ENCODE measurements at places on chromosomes 4 and X.

GRCh38 chr4:25783126-25783525 is 79.7 kb downstream of the SEL1L3 start:
- DNase-seq: no peak

DNA sequence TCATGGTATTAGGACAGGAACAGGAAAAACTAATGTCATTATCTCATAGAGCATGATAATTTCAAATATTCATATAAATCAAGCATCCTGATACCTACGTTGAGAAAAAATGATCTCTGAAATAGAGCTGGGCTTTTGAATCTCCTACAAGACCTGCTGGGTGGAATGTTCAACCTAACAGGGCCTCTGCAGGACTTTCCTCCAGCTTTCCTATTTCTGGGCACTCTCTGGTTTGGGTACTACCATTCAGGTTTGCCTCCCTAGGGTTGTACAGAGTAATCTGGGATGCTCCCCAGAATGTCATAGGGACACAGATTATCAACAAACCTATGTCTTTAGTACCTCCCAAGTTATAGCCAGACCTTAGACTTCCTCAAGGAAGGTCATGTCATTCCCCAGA is 108.9 kb downstream of the CDS1 start:
- DNase-seq: no peak

GRCh38 chr4:114149-114548 is 10.2 kb upstream of the ZNF718 start:
- DNase-seq: no peak

DNA sequence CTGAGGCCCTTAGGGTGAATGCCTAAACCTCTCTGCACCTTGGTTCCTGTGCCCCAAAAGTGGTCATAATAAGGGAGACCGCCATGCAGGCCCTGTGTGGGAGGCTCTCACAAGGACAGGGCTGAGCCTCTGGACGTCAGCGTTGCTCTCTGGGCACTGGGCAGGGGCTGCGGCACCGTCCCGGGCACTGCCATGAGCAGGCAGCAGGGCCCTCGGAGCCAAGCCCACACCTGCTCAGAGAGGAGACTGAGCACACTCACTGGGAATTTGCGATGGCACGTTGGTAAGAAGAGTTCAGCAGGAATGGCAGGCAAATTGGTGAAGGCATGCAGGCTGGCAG is 123.4 kb downstream of the HMX1 start:
- DNase-seq: no peak

DNA sequence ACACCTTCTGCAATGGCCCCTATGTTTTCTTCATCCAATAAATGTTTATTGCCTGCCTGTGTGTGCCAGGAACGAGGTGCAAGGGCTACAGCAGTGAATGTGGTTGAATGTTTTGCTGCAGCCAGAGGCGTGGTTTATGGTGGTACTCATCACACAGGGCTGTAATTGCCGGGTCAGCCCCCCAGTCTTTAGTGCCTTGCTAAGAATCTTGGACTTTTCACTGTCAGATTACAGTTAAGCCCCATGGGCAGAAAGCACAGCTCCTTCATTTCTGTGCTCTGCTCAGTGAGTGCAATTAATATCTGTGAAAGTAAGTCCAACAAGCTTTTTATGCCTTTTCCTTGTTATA is 67.8 kb downstream of the TAPT1 start:
- DNase-seq: no peak

- DNase-seq: no peak
Measured at GRCh38 chrX:3787856-3788255, 74.4 kb upstream of the PRKX start.

DNA sequence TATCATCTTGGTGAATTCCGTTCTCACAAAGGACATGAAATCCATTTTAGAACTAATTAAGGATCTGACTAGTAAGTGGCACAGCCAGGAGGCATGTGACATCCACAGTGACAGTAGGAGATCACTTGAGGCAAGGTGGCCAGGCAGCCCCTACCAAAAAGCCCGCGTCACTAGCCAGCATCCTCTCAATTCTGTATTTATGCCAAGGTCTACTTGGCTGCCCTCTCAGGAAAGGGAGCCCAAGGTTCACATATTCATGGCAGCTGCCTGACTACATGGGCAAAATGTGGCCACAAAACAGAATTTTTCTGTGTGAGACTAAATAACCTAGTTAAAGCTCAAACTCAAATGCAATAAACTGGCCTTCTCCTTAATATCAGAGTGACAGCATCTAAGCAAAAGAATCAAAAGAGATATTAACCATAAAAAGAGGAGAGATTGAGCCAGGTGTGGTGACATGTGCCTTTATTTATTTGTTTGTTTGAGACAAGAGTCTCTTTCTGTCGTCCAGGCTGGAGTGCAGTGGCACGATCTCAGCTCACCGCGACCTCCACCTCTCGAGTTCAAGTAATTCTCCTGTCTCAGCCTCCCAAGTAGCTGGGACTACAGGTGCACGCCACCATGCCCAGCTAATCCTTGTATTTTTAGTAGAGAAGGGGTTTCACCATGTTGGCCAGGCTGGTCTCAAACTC is 51.5 kb downstream of the SLC9A7 start:
- DNase-seq: no peak

- DNase-seq: no peak
Measured at GRCh38 chrX:143231492-143231891, 205.8 kb downstream of the SPANXN4 start.

GRCh38 chr4:5842456-5842855 is 50.4 kb downstream of the CRMP1 start:
- no peak for DNase-seq

DNA sequence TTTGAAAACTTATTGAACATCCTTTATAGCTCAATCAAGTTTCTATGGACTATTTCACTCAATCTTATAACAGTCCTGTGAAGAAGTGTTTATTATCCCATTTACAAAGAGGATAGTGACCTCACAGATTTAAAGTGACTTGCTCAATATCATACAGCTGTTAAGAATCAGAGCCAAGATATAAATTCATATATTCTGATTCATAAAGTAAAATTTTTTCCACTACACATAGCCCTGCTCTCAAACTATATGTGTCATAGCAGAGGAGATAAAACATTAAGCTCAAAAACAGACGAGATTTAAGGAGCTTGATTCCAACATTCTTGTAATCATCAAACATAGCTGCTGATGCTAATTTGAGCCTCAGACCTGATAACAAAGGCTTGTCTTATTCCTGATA is 226.8 kb downstream of the CAMK2D start:
- DNase-seq: no peak

DNA sequence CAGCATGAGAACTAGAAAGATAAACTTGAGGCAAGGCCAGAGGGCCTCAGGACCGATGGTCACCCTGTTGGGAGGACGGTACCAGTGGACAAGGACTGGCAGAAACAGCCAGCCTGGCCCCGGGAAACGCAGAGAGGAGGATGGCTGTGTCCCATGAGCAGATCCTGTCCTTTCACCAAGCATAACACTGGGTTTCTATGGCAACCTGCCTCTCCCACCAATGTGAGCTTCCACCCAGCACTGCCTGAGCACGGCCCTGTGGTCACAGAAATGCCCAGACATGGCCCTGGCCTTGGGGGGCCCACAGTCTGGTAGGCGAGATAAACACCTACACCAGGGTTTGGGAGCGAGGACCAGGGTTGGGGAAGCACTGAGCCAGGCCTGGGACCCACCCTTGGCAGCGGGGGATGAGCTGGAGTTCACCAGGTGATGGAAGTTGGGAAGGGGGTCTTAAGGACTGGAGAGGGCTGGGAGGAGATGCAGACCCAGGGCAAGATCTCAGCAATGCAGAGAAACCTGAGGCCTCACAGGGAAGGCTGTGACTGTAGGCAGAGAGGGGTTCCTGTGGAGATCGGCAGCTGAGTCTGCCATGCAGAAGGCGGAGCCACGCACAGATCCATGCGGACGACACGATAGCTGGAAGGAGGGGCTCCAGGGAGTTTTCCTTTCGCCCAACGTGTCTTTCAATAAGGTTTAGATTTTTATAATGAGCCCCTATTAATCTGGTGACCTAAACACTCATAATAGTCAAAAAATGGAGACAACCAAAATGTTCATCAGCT is 32.7 kb upstream of the CRMP1 start:
- DNase-seq: no peak

GRCh38 chr4:31787701-31788100 is 1067.5 kb downstream of the PCDH7 start:
- no peak for DNase-seq

- no peak for DNase-seq
Measured at GRCh38 chrX:21778236-21778635, 20.3 kb upstream of the SMPX start.

- DNase-seq: no peak
Measured at GRCh38 chr4:188624370-188624769, 485.1 kb downstream of the TRIML1 start.

DNA sequence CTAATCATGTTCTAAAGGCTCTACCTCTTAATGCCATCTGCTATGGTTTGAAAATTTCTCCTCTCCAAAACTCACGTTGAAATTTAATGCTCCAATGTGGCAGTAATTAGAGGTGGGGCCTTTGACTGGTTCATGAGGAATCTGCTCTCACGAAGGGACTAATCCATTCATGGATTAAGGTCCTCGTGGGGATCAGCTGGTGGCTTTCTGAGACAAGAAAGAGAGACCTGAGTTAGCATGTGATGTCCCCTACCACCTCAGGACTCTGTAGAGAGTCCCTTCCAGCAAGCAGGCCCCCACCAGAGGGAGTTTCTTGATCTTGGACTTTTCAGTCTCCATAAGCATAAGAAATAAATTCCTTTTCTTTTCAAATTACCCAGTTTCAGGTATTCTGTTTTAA is 65.3 kb downstream of the WDFY3 start:
- no peak for DNase-seq

DNA sequence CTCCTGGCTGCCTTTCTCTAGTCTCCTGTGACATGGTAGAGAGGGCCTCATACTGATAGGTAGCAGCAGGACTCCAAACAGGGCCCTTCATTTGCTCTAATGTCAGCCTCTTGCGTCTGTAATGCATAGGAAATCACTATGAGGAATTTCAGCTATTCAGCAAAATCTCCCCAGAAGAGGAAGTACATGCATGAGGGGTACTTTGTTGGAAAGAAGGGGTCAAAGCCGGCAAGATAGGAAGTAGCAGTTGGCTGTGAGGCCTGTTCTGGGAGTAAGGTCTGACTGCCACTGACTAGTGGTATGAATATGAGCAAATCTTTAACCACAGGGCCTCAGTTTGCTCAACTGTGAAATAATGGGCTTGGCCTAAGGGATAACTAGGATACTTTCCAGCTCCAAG is 283.2 kb downstream of the ARHGAP10 start:
- DNase-seq: no peak

DNA sequence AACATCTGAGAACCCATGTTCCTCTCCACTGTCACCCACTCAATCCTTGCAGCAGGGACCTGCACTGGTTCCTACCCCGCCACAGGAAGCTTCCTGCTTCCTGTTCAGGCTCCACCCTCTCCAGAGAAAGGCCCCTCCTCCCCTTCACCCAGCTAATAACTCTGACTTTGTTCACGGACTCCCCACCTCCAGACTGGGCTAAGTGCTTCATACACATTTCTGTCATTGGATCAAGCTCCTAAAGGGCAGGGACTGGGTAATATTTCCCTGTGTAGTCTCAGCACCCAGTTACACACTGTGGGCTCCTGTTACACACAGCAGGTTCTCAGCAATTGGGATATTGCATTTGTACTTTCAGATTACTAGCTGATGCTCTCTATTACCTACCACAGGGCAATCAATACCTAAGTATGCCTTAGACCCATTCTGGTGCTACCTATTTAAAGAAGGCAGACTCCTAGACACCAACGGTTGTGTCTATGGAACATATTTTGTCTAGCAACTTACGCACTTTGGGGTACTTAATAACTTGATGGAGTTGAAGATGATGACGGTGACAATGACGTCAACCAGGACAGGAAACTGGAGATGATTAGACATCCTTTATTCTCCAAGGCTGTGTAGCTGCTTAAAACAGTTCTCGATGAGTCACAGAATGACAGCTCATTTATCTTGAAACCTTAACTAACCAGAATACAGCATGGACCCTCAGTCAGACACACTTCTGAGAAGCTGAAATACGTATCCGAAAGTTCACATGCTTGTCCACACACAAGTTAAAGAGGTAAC is 58.1 kb downstream of the MAML3 start:
- DNase-seq: no peak

DNA sequence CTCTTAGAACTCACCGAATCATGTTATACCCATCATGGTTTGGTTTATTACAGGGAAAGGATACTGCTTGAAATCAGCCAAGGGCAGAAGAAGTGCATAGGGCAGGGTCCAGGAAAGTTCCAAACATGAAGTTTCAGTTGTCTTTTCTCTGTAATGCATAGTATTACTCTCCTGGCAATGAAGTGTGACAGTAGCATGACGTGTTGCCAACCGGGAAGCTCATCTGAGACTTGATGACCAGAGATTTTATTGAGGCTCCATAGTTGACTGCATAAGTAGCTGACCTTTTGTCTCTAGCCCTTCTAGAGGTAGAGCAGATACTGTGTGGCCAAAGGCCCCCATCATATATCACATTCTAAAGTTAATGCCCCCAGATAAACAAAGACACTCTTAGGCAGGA is 72.1 kb downstream of the BEND4 start:
- no peak for DNase-seq

DNA sequence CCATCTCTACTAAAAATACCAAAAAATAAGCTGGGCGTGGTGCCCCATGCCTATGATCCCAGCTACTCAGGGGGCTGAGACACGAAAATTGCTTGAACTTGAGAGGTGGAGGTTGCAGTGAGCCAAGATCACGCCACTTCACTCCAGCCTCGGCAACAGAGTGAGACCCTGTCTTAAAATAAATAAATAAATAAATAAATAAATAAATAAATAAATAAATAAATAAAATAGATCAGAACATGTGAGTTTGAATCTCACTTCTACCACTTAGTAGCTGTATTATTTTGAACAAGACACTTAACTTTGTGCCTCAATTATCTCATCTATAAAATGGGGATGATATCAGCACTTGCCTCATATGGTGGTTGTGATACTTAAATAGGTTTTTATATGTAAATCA is 90.2 kb downstream of the C4orf51 start:
- DNase-seq: no peak

GRCh38 chr4:52833941-52834525 is 28.1 kb upstream of the RASL11B start:
- no peak for DNase-seq

- no peak for DNase-seq
Measured at GRCh38 chr4:71415491-71415890, 76.7 kb downstream of the SLC4A4 start.

DNA sequence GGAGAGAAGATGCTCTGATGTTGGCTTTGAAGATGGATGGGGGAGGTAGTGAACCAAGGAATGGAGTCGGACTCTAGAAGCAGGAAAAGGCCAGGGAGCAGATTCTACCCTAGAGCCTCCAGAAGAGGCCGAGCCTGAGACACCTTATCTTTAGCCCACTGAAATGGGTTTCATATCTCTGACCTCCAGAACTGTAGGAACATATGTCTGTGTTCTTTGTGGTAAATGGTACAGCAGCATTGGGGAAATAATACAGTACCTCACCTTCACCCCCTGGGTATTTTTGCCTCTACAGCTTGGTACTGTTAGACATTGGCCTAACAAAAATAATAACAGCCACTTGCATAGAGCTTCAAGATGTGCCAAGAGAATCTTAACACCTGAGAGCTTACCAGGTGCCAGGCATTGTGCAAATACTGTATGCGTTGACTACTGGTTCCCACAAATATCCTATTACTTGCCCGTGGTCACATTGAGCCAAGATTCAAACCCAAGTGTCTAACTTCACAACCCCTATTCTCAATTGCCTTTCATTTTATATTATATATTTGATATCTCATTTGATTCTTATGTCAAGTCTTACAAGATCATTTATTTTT is 57.0 kb upstream of the PGM2 start:
- no peak for DNase-seq
